ENCODE measurements at places on chromosomes 16 and 17.

GRCh38 chr16:52906281-52906680, 146.4 kb downstream of the CHD9NB start:
- DNase-seq, result no peak

- DNase-seq, result no peak
Measured at GRCh38 chr17:41775394-41776226, 10.9 kb downstream of the JUP start.

- no peak for DNase-seq
Measured at GRCh38 chr17:1847191-1847590, 17.4 kb downstream of the RPA1 start.

DNA sequence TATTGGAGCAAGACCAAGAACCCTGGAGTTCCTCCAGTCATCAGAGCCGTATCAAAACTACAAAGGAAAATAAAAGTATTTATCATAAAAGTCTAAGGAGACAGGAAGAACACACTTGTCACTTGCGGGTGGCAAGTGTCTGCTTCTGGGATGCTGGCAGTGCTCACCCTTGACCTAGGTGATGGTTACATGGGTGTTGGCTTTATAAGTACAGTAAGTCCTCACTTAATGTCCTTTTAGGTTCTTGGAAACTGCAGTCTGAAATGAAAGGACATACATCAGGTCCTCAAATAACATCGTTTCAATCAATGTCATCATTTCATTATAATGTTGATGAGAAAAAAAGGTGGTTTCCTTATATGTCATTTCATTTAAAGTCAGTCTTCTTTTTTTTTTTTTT, 3.0 kb upstream of the AIPL1 start:
- DNase-seq, result no peak

DNA sequence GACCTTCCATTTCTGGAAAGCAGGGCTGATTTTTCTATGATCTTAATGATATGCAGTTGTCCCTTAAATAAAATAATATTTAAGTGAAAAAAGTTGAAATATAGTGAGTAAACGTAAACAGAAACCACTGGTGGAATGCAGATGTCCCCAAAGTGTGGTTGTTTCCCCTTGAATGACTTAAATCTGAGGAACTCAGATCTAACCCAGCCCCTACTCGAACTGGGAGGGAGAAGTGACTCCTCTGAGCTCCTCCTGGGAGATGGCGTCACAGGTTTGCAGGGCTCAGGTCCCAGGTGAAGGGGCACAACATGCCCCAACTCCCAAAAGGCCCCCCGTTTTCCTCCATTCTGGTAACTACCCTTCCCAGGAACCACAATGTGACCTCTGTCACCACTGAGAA, 142.8 kb downstream of the IRF8 start:
- no peak for DNase-seq

DNA sequence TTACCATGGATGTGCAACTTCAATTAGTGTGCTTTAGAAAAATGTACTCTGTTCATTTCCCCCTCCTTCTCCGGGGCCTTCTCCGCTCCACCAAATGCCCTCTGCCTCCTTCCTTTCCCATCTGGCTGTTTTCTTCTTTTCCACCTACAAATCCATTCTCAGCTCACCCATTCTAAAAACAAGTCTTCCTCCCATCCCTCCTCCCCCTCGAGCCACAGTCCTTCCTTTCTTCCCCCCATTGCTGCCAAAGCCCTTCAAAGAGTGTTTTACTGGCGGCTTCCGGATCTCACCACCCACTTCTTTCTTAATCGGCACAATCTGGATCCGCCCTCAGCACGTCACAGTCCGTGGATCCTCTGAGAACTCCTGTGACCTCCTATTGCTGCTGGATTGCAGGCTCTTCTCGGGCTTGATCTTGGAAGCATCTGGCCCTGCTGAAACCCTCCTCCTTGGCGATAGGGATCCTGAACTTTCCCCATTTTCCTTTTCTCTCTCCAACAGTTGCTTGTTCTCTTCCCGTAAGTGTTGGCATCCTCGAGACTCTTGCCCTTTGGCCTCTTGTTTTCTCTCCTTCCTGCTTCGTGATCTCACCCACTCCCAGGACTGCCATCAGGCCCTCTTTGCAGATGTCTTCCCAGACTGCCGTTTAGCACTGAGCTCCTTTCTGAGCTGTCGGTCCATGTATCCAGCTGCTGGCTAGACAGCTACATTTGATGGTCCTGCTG, 36.0 kb upstream of the FBXO47 start:
- peak; percentile 56 for DNase-seq

DNA sequence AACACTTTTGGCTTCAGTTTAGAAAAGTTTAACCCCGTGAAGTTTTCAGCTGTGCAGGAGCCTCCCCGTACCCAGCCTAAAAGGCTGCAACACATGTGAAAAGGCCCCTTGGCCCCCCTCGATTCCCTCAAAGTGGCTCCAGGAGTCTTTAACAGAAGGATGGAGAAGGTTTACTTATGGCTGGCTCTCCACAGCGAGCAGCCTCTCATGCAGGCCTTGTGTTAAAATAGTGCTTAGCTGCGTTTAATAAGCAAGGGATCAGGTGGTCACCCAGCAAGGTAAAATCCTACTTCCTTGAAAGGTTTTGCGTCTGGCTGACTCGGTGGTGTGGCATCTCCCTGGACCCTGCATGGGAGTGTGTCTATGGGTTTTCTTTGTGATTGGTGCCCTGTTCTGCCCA, 8.4 kb upstream of the CYLD start:
- DNase-seq, result no peak

GRCh38 chr17:48296453-48296852, 133.6 kb downstream of the SKAP1 start:
- DNase-seq, result no peak

GRCh38 chr17:30000755-30001257, 59.4 kb downstream of the EFCAB5 start:
- no peak for DNase-seq

- DNase-seq, result no peak
Measured at GRCh38 chr16:85879975-85880831, 18.8 kb upstream of the IRF8 start.

- DNase-seq, result no peak
Measured at GRCh38 chr17:46158323-46159296, 34.6 kb downstream of the KANSL1 start.

GRCh38 chr17:49490276-49490675, 4.8 kb upstream of the NGFR start:
- no peak for DNase-seq

DNA sequence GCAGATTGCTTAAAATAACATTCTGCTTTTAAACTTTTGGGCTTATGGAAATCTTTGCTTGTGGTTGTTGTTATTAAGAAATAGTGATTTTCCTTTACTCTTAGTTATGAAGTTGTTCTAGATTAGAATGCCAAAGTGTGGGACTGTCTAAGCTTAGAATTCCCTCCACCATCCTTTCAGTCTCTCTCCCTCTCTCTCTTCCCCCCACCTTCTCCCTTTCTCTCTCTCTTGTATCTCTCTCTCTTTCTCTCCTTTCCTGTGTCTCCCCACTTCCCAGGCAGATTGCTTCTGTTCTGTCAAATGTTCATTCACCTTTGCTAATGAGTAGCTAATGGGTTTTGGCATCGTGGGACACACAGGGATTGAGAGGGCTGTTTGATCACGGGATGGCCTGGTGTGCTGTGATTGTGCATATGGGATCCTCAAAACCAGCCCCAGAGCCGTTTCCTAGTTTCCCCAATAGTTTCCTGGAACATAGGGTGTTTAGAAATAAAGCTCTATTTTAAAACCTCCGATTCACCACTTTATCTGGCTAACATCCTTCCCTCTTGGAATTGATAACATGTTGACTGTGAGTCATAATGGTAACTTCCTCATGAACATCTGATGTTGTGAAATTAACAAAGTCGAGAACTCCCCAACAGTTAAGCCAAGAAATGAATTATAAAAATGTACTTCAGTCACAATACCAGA, 502.6 kb downstream of the TMEM114 start:
- DNase-seq, result peak; percentile 66

DNA sequence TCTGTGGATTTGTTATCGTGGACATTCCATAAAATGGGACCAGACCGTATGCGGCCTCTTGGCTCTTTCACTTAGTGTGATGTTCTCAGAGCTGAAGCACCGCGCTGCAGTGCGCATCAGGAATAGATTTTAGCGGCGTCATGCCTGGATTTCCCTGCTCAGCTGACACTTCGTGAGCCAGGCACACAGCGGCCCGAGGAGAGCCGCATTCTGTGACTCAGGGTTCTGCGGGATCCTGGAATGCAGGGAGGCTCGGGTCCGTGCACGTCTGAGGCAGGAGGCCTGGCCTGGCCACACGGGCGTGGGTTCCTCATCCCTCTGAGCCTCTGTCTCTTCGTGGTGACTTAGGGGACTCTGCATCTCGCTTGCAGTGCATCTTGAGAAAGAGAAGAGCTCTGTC, 13.4 kb downstream of the CBFA2T3 start:
- DNase-seq, result no peak

GRCh38 chr17:56597495-56597990, 4.0 kb downstream of the NOG start:
- no peak for DNase-seq

GRCh38 chr16:12390074-12390605, 413.5 kb downstream of the CPPED1 start:
- DNase-seq, result no peak

DNA sequence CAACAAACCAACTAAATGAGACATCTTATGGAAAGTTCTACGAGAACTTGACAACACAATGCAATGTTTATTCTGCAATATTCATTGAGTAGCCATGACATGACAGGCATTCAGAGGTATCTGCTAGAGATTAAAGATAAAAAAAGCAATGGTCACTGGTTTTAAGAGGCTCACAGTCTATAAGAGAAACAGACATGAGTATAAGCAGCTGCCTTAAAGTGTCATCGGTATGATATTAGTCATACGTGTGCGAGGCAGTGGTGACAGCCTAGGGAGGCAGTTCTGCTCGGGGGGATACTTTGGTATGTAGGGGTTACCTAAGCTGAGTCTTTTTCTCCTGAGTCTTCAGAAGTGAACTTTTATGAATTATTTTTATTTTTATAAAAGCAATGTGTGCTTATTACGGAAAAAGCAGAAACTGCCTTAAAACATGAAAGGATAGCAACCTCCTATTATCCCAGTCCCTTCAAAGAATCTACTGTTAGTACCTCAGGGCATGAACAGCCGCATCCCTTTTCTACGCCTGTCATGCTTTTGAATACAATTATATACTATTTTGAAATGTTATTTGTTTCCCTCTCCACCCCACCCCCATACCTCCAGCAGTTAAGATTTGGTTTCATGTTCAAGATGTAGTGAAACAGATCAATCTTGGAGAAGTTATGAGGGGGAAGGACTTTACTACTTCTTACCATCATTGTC, 7.7 kb downstream of the ST6GALNAC1 start:
- DNase-seq, result no peak

DNA sequence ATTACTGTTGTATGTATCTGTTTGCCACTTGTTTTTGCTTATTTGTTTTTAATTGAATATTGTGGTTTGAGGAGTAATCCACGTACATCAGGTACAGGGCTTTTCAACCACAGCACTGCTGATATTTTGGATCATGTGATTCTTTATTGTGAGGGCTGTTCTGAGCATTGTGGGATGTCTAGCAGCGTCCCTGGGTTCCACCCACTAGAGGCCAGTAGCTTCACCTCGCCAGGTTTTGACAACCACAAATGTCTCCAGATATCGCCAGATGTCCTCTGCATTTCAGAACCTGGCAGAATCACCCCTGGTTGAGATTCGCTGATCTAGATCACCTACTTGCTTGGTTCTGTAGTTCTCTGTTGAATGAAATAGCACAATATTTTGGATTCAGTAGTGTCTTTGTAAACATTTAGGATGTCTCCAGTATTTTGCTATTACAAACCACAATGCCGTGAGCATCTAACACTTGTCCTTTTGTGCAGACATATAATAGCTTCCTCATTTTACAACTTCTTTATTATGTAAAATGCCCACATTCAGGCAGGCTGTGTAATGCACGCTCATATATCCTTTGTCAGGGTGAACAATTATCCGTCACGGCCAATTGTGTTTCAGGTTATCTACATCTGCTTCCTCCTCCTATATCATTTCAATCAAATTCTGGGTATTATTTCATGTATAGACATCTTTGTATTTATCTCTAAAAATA, 380.3 kb downstream of the SNX29 start:
- no peak for DNase-seq

GRCh38 chr17:19713462-19713861, 2.9 kb downstream of the SLC47A2 start:
- DNase-seq, result no peak

DNA sequence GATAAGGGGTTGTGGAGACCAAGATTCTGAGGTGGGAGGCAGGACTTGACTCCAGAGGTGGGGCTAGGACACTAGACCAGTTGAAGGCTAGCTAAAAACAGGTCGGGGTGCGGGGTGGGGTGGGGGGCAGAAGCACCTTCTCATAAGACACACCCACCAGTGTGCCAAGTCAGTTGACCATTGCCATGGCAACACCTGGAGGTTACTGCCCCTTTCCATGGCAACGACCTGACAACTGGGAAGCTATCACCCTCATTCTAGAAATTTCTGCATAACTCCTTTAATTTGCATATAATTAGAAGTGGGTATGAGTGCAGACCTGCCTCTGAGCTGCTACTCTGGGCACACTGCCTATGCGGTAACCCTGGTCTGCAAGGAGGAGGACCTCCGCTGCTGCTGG, 53.9 kb upstream of the ALOX12 start:
- DNase-seq, result no peak

DNA sequence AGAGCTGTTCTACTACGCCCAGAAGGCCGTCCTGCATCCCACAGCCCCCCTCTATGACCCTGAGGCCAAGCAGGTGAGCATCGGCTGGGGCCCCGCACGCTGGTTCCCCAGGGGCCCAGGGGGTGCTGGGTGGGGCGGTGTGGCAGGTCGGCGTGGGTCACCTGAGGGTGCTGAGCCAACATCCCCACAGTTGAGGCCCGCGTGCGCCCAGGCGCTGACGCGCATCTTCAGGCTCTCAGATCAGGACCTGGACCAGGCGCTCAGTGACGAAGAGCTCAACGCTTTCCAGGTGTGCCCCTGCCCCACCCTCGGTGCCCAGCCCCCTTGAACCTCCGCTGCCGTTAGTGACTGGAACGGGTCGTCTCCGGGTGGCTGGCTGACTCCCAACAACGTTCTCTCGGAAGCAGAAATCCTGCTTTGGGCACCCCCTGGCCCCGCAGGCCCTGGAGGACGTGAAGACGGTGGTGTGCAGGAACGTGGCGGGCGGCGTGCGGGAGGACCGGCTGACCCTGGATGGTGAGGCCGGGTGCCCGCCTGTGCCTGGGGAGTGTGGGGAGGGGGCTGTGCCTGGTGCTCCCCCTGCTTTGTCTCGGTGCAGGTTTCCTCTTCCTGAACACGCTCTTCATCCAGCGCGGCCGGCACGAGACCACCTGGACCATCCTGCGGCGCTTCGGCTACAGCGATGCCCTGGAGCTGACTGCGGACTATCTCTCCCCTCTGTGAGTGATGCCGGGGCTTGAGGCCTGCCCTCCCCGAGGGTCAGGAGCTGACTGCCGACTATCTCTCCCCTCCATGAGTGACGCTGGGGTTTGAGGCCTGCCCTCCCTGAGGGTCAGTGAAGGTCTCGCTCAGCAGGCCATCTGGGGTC, 2.8 kb downstream of the RHOT2 start:
- DNase-seq, result no peak

GRCh38 chr17:81515530-81516041, 3.0 kb upstream of the ACTG1 start:
- DNase-seq, result no peak
